ENCODE measurements at places on chromosomes 4 and X.

GRCh38 chr4:79331126-79331876 lies 5.4 kb upstream of the NAA11 start:
- DNase-seq = no peak

- peak; percentile 52 for DNase-seq
Observed at GRCh38 chr4:83112678-83113428, 1.7 kb downstream of the PLAC8 start.

DNA sequence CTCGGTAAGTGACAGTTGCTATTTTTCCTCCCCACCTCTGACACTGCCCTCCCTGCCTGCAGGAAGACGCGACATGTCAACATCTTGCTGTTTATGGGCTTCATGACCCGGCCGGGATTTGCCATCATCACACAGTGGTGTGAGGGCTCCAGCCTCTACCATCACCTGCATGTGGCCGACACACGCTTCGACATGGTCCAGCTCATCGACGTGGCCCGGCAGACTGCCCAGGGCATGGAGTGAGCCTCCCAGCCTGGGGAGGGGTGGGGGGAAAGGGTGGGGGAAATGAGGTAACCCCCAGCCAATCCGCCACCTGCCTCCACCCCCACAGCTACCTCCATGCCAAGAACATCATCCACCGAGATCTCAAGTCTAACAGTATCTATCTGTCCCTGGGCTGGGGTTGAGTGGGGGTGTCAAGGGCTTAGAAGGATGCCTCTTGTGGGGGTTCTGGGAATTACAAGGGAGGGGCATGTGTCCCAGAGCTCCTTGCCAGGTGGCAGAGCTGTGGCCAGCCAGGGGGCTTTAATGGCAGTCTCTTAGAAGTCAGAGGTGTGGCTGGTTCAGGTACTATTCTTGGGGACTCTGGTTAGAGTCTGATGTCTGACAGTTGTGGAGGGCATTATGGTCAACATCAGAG lies 7.8 kb downstream of the ARAF start:
- DNase-seq = no peak

GRCh38 chr4:144208074-144208473 lies 67.6 kb upstream of the GYPA start:
- no peak for DNase-seq

- no peak for DNase-seq
Observed at GRCh38 chr4:82599336-82599735, 37.5 kb upstream of the TMEM150C start.

DNA sequence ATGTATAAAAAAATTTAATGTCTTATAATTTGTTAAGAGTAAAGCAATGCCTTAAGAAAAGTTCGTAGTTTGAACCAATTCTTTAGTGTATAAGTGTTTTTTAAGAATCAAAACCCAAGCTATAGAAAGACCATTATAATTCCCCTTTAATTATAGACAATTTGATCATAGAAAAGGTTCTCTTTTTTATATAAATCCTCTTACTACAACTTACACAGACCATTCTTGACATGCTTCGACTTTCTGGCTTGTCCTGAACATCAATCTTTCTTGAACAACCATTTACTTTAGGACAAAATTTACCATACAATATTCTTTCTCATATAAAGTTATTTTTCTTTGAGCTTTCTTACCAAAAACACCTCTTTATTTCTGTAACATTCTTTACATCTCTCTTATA lies 330.5 kb upstream of the SPANXN1 start:
- DNase-seq = no peak

DNA sequence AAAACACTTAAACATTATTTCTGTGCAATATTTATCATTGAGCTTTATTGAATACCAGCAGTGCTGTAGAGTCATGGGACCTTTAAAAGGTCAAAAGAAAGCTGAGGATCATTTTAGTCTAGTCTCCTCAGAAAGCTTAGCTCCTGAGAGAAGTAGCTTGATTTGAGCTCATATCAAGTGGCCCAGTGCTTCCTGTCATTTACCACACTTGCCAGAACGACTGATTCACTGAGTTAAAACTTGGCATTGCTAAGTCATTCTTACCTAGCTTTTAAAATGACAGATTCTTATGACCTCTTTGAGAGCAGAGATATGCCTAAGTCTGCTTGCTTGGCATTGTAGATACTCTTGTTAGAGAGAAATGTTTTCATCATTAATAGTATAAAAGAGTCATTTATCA lies 15.2 kb downstream of the SEPTIN11 start:
- DNase-seq = no peak

DNA sequence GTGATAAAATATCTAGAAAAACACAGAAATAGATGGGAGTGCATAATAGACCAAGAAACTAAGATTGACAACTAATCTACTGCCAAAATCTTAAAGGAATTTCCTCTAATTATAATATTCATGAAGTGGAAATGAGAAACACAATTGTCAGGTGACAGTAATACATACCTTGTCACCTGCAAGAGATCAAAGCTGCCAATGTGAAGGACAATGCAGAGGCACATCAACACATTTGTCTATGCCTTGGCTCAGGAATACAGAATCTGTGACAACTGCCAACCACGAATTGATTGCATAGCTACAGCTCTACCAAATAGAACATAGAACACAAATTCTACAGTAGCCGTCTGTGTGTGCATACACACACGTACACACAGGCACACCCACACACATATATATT lies 295.7 kb downstream of the PPARGC1A start:
- no peak for DNase-seq

DNA sequence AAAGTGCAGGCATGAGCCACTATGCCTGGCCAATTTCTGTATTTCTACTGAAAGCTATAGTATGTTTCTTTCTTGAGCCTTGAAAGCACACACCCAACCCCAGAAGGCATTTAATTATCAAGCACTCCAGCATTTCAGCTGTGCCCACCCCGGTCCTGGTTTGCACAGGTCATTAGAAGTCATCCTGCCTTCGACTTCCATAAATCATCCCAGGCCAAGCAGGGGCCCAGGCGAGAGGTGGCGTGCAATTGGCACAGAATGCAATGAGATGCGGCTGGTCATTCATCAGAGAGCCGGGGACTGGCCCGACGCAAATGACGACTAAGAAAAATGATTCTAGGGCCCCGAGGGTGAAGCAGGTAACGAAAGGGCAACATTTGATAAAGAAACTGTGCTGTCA lies 24.8 kb upstream of the CRMP1 start:
- no peak for DNase-seq

DNA sequence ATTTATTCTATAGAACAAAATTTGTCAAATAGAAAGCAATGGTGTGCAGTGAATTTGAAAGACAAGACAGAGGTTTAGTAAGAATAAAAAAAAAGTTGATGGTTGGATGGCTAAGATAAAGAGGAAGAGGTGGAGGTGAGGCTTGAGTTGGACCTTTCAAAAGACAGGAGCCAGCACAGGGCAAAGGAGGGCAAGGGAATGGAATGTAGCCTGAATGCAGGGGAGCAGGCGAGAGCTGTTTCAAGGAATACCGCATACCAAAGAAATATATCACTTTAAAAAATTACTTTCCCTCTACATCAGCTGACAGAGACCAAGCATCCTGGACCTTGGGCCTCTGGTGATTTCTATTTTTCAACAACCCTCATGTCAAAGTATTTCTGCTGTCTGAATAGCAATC lies 38.0 kb upstream of the CXXC4 start:
- DNase-seq = no peak

DNA sequence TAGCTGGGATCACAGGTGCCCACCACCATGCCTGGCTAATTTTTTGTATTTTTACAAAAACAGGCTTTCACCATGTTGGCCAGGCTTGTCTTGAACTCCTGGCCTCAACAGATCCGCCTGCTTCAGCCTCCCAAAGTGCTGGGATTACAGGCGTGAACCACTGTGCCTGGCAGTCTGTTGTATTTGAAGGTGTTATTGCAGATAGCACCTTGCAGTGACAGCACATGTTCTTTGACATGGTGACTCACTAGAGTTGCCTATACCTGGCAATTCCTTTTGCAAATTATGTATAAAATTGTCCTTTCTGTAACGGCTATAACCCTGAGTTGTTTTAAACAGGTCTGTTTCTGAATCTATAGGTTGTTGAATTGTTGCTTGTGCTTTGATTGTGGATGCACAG lies 7.9 kb downstream of the OGT start:
- no peak for DNase-seq

- no peak for DNase-seq
Observed at GRCh38 chrX:352181-352580, 33.6 kb upstream of the GTPBP6 start.

- no peak for DNase-seq
Observed at GRCh38 chr4:79869597-79870237, 203.3 kb downstream of the ANTXR2 start.

DNA sequence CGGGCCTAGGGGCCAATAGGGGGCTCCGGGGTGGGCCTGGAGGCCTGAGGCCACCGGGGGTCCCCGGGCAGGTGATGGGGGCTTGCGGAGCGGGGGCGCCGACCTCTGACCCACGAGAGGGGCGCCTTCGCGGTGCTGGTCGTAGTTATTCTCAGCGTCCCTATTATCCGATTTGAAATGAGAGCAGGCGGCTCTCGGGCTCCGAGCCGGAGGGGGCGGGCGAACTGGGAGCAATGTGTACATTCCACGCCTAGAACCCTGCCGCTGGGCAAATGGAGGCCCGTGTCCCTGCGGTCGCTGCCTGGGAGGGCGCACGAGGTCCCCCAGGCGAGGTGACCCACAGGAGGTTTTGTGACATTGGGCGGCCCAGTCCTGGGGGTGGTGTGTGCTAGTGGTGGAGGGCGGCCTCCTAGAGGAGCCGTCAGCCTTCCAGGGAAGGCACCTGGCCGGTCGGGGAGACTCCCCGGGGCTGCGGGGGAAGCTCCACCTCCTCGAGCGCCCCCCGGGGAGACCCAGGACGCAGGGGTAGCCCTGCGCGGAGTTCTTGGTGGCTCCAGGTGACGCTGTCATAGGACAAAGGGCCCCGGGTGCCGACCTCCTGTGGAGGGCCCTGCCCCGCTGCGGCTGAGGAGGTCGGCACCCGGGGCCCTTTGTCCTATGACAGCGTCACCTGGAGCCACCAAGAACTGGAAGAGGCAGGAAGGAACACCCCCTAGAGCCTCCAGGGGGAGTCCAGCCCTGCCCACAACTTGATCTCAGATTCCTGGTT lies 102.6 kb upstream of the PRKX start:
- DNase-seq = peak; percentile 77

DNA sequence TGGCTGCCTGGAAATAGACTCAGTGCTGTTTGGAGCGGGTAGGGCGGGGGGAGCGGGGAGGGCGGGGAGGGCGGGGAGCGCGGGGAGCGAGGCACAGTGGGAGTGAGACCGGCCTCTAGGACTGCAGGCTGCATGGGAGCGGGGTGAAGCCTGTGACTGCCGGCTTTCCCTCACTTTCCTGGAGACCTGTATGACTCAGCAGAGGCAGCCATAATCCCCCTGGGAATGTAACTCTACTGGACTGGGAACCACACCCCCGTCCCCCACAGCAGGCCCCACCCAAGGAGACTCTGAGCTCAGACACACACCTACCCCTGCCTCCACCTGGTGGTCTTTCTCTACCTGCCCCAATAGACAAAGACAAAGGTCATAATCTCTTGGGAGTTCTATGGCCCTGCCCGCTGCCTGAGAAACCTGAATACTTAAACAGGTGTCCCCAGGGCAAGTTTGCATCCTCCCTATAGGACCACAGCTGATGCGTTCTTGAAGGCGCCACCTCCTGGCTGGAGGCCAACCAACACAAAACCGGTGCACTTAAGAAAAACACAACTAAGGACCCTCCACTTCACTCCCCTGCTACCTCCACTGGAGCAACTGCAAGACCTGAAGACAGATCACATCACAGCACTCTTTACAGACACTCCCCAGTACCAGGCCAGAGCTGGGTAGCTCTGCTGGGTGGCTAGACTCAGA lies 18.0 kb downstream of the HDAC8 start:
- DNase-seq = peak; percentile 29

DNA sequence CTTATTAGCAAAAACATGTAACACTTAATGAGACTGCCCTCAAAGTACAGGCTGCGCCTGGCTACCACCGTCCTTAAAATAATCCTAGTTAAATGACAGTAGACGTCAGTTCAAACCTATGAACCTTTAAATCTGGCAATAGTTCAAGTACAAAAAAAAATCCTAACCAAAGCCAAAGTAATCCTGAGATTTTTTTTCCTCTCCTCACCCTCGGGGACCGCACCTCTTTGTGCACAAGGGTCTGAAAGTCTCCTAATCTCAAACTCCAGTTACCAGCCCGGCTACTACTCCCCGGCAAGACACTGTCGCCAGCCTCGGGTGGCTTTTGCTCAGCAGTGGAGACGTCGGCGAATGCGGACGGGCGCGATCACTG lies 439 bp downstream of the SEC31A start:
- DNase-seq = no peak

DNA sequence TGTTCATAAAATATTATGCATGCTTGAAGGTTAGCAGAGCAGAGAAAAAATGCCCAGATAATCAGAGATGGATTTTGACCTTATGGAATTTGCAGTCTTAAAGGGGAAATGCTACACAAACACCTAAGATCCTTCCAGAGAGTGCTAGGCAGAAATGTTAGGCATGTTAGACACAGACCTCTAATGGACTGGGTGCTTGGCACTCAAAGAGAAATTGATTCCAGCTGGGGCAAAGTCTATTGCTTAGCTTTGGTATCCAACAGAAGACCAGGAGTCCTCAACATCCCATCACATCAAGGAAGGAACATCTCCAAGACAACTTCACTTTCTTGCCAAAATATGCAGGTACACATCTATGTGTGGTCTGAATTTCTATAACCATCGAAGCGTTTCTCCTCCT lies 32.2 kb upstream of the PPARGC1A start:
- no peak for DNase-seq

DNA sequence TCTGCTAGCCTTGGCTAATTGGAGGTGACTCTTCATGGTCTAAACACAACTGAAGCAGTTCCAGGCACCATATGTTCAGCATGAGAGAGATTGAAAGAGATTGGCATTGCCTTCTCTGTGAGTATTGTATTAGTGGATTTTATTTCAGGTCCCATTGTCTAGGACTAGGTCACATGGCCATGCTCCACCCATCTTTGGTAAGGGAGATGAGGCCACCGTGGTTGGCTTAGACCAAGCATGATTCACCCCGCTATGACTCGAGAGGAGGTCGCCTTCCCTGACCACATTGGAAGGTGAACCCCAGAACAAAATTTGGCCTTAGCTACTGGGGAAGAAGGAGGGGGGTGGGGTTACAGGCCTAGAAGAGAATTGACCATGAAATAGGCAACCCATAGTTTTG lies 109.9 kb upstream of the BCOR start:
- DNase-seq = peak; percentile 49

DNA sequence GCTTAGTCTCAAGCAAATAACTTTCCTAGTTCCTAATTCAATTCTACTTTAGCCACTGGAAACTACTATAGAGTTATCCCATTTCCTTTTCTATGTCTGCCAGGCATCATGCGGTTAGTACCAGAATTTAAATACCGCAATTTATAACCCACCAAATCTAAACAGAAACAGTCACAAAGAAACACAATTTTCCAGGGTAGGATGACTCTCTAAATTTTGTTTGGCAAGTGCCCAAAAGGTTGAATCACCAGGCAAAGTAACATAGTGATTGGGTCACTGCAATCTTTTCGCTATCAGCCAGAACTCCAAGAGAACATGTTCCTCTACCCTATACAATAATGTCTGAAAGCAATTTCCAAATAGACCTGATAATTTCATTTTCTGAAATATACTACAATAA lies 240.2 kb upstream of the GRIA3 start:
- no peak for DNase-seq

Measured in activated T-cell treated with anti-CD3 and anti-CD28 coated beads, Interleukin-2, amount 50 U/mL, for 48 hours (primary cell).